ENCODE measurements at places on chromosomes 3 and 15.

DNA sequence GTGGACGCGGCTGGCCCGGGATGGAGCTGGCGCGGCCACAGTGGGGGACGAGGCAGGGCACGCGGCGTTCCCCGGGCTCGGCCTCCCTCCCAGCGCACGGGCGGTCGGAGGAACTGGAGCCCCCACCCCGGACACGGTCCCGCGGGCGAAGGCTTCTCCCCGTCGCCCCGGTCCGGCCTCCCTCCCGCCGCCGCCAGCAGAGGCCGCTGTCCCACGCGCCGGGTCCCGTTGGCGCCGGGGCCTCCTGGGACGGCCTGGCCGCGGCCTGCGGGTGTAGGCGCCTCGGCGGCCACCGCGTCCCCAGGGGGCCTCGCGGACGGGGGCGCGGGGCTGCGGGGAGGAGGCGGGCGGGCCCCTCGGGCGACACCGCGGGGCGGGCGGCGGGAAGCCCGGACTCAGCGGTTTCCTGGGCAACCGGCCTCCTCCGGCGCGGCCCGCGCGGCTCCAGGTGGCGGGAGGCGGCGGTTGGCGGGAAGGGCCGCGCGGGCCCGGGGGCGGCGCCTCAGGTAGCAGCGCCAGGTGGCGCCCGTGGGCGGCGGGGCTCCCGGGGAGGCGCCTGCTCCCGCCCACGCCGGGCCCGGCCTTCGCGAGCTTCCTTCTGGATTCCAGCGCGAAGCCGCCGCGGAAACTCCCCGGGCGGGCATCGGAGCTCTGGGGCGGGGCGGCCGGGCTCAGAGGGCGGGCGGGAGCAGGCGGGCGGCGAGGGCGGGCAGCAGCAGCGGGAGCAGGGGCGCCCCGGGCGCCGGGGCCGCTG is 26.7 kb downstream of the MELTF start:
- no peak for DNase-seq

GRCh38 chr3:119616056-119616455 is 18.4 kb downstream of the PLA1A start:
- no peak for DNase-seq

DNA sequence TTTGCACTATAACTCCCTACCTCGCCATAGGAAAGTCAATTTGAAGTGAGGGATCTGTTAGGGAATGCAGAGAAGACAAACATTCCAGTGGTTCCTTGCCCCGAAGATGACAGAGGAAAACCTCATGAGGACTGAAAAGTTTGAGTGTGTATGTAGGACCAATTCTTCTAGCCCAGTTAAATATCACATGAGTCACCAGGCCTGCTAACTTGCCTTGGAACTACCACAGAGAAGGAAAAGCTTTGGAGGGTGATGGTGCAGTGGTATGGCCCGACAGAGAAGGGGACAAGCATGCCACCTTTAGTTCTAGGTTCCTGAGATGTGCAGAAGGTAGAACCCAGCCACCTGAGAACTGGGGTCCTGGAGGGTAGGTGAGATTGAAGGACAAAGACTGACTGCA is 2.6 kb upstream of the UPK1B start:
- no peak for DNase-seq

- no peak for DNase-seq
These were observed 263.1 kb upstream of the DNAJC19 start for GRCh38 chr3:181252631-181253030.

DNA sequence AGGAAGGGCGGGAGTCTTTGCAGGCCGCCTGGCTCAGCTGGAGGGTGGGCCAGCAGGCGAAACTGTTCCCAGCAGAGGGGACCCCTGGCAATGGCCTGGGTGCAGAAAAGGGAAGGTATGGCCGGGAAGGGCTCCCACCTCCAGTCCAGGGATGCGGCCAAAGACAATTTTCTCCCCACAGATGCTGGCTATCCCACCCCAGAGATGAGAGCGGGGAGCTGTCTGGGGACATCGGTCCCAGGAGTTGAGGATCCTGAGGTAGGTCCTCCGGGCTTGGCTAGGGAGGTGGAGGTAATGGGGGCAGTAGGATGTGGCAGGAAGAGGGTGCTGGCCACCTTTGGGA is 1.7 kb downstream of the SEMA3G start:
- DNase-seq: no peak

DNA sequence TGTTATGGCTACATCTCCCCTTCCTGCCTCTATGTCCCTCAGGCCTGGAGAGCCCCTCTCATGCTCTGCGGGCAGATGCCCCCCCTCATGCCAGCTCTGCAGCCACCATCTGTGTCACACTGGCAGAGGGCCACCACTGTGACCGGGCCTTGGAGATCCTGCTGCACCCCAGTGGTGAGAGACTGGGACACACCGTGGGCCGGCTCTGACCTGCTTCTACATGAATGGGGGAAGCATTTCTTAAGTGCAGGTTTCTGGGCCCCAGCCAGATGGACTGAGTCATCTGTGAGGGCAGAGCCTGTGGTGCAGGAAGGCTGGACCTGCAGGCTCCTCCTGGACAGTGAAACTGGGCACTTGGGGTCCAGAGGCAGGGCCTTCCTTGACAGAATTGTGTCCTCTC is 4.8 kb downstream of the VWA5B2 start:
- no peak for DNase-seq

- no peak for DNase-seq
These were observed 328.1 kb upstream of the RGMA start for GRCh38 chr15:93417156-93417555.

GRCh38 chr3:149199474-149199873 is 22.2 kb downstream of the CP start:
- no peak for DNase-seq

- DNase-seq: no peak
These were observed 119.9 kb upstream of the RAP2B start for GRCh38 chr3:153042088-153042487.

DNA sequence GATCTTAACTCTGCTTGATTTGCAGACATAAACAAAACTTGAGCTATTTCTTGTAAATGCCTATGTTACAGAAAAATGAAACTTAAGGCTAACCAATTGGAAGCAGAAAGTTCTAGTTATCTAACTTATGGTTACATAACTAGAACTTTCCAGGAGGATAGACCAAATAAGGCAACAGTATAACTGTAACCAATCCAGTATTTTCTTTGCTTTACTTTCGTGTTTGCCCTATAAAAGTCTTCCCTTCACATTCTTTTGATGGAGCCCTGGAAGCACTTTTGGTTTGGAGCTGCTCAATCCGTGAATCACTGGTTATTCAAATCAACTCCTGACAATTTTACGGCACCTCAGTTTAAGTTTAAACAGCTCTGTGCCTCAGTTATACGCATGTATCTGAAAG is 164.6 kb downstream of the SUCLG2 start:
- DNase-seq: no peak

DNA sequence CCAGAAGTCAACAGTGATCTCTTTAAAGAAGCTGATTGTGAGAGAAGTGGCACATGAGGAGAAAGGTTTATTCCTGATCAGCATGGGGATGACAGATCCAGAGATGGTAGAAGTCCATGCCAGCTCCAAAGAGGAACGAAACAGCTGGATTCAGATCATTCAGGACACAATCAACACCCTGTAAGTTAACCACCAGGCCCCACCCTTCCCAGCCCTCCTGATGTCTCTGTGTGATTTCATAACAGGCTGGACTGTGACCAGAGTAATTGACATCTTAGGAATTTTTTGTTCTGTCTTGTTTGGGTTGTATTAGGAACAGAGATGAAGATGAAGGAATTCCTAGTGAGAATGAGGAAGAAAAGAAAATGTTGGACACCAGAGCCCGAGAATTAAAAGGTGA is 67.7 kb downstream of the KLHL25 start:
- DNase-seq: no peak

- DNase-seq: no peak
These were observed 58.3 kb downstream of the LSM3 start for GRCh38 chr3:14236902-14237301.

DNA sequence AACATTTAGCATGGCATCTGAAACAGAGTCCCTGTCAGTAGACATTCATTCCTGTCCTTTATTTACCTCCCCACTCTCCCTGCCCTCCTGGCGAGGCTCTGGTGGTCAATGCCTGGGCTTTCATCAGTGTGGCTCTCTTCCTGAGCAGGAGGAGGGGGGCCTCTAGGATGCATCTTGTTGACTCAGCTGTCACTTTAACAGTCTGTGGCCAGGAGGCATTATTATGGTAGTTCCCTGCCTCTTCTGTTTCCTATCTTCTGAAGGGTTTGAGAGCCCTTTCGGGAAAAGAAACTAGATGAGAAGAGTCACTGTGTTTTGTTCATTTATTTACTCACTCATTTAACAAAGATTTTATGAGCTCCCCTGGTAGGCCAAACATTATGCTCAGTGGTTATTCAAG is 2.4 kb upstream of the PPP1R14D start:
- DNase-seq: no peak

DNA sequence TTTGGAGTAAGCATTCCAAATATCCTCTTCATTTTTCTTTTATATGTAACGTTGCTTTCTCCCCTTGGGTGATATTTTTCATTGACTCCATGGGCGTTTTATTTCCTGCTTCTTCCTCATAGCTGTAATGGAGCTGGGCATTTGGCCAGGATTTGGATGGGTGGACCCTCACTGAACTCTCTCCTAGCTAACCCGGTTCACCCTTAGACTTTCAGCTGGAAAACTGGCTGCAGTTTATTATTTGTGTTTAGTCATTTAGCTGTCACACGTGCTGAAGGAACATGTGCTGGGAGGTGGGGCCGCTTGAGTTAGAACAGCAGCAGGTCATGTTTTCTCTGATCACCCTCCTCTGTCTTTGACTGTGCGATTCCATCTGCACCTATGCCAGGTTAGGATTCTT is 407.6 kb downstream of the ZIC1 start:
- no peak for DNase-seq

DNA sequence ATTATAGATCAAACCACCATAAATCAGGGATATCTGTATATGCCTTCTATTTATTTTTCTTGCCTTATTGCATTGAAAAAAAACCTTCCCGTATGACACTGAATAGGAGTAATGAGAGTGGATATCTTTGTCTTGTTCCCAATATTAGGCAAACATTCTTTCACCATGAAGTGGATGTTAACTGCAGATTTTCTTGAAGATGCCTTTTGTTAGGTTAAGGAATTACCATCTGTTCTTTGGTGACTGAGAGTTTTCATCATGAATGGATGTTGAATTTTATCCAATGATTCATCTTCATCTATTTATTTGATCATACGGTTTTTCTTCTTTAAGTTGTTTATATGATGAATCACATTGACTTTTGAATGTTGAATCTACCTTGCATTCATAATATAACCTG is 47.1 kb upstream of the MECOM start:
- no peak for DNase-seq

DNA sequence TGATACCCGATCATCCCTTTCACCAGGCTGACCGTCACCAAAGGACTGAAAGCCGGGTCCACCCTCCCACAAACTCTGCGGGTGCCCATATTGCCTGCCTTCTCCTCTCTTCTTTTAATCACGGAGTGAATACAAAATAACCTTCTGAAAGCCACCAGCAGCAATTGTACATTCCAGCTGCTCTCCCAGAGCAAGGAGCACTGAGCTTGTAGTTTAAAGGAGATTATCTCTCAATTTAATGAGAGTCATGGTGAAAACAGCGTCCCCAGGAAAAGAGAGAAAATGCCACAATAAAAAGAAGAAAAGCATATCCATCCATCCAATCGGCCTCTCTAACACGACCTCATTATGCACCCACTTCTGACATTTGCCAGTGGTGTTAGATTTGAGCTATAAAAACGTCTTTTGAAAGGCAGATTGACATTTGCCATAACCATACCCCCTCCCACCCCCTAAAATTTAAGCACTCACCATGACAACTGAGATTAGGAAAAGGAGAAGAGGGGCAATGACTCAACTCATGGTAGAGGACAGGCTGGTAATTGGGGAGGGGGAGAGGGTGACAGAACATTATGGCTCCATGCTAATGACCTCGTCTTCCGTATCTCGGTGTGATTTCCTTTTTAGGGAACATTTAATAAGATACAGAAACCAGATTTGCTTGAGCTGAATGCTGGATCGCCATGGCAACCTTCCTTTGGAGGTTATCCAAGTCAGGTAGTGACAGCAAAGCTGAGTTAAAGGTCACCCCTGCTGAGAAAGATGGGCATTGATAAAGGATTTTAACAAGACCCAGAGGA is 106.2 kb downstream of the ST8SIA2 start:
- DNase-seq: no peak

GRCh38 chr15:77251662-77252061 is 168.2 kb downstream of the PEAK1 start:
- DNase-seq: no peak

DNA sequence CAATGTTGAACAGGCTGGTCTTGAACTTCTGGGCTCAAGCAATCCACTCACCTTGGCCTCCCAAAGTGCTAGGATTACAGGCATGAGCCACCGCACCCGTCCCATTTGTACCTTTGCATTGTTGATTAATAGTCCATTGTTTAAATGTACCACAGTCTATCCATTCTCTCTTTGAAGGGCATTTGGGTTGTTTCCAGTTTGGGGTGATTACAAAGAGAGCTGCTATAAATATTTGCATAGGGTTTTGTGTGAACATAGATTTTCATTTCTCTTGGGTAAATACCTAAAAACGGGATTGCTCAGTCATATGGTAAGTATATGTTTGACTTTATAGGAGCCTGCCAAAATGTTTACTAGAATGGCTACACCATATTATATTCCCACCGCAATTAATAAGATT is 13.7 kb upstream of the PTPRG start:
- DNase-seq: no peak

Data from esophagus muscularis mucosa (tissue), 4 donors.